ENCODE measurements at places on chromosomes 3 and 15.

- DNase-seq, result no peak
Observed at GRCh38 chr3:33803252-33803651, 4.8 kb downstream of the PDCD6IP start.

GRCh38 chr3:33840179-33840578, 41.7 kb downstream of the PDCD6IP start:
- no peak for DNase-seq

DNA sequence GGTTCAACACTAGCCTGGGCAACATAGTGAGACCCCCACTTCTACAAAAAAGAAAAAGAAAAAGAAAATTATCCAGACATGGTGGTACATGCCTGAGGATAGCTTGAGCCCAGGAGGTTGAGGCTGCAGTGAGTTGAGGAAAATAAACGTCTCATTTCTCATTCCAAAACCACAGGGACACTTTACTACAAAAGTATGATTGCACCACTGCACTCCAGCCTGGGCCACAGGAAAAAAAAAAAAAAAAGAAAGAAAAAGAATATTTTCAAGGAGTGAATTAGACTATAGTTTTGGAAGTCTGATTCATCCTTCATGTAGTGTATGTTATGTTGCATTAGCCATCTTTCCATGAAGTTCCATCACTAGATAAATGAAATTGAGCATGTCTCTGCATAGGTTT, 149.5 kb upstream of the THBS1 start:
- peak; percentile 66 for DNase-seq

GRCh38 chr3:189249987-189250386, 78.2 kb downstream of the TPRG1 start:
- no peak for DNase-seq

Measured in EH (cell line).